ENCODE measurements at places on chromosomes 12 and 14.

DNA sequence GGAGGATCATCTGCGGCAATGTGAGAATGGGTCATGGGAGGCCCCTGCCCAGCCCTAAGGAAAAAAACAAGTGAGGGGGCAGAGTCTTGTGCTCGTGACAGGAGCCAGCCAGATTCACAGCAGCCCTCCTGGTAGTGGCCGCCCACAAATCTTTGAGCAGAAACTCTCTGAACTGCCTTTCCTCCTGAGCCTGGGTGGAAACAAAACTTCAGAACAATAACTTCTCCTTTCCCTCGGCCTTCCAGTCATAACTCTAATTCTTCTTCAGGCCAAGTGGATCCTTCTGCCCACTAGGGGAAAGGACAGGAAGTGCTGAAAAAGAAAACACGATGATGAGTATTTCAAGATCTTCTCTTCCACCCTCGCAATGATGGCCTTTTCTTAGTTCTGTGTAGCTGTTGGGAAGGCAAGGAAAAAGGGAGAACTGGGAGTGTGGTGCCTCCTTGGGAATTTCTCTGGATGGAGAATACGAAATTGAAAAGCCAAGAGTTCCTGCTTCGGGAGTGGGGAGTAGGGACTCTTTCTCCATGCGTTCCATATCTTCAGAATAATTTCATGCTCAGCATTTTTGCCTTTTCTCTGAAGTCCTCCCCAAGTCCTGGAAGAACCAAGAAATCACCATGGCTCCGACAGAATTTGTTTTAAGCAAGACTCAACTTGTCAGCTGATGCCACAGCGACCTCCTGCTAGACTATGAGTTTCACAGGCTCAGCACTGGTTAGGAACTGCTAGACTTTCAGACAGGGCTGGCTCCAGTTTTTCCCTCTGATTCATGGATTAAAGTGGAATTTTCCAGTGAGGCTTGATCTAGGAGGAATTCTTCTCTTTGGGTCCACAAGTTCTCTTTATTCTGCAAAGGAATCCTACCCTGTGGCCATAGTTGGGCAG, 188.9 kb downstream of the CAND1 start:
- DNase-seq: no peak

DNA sequence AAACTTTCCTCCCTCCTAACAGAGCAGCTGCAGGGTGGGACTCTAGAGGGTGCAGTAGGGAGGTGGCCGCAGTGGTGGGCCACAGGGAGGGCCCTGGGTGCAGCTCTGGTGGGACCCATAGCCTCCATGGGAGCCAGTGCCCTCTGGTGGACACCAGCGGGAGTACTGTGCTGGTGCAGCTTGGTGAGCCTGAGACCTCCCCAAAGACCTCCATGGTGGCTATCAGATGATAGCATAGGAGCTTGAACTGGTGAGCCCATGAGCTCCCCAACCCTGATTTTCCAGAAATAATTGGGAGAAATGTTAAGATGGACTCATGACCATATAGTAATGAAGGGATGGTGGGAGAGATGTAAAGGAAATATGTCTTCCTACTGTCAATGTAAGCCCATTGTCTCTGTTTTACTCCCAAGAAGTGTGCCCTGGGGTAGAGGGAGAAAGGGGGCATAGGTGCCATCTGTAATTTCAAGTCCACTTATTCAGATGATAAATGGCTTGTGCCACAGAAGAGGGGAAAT, 98.7 kb downstream of the GAS2L3 start:
- no peak for DNase-seq

DNA sequence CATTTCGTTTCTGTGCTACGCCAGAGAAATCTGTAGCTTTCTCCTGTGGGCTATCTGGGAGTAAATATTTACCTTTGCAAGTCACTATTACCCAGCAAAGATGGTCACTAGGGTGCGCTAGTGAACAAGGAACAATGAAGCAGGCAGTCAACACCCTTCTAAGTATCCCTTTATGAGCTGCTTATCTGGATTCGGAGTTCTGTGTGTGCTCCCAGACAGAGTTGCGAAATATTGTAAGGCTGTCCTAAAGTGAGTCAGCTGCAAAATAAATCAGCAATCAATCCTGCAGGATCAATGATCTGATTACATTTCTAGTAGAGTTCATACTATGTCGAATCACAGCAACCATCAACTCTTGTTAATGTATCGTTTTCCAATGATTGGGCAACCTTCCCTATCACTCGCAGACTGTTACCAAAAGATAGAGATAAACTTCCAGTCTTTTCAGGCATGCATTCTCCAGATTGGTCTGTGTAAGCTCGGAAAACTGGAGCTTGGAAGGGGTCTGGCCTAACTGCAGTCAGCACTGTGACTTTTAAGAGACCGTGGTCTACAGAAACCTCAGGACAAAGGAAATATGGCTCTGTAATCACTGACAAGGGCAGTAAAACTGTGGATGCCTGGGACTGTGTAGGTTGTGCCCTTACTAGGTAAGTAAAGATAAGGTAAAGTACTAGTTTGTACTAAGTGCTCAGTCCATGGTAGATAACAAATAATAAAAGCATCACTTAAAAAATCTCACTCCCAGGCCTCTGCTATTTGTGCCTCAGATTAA, 133.5 kb downstream of the KCNK10 start:
- peak; percentile 27 for DNase-seq

DNA sequence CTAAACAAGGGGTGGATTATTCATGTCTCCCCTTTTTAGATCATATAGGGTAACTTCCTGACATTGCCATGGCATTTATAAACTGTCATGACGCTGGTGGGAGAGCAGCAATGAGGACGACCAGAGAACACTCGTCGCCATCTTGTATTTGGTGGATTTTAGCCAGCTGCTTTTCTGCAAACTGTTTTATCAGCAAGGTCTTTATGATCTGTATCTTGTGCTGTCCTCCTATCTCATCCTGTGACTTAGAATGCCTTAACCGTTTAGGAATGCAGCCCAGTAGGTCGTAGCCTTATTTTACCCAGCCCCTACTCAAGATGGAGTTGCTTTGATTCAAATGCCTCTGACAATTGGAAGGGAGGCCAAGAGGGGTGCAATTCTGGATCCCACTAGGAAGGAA, 5.8 kb upstream of the CCDC63 start:
- no peak for DNase-seq

DNA sequence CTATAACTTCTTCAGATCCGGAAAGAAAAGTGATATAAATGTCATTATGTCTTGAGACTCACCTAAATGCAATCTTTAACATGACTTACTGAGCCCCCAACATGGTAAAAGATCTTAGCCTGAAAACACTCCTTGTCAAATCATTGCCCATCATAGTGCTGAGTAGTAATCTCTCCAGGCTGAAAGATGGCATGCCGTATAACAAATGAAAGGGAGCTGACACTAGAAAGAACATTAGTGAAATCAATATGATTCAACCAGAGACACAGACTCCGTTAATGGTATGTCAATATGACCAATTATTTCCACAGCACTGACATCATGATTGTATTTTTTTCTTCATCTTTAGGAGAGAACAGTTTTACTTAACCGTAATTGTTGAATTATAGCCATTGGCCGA, 54.4 kb downstream of the BICD1 start:
- DNase-seq: no peak

GRCh38 chr12:94149119-94149780, 873 bp downstream of the PLXNC1 start:
- DNase-seq: no peak
